Hindlimb muscle (tissue), 1 donor: ENCODE measurements at places on chromosomes 16 and 17. TPM values are rescaled to one million over a fixed set of nuclear protein-coding genes. Genes with fewer than 3 reads are reported as not detected.

CDH13 gene
- 57.0 TPM for polyA plus RNA-seq

NHLRC4 gene
- polyA plus RNA-seq = 1.4 TPM

CBLN1 gene
- polyA plus RNA-seq = 1.1 TPM

PRCD gene
- 4.6 TPM for polyA plus RNA-seq

ITGB3 gene
- 10.9 TPM for polyA plus RNA-seq
